NCI-H1105 treated with DMSO at 0.1 percent for 48 hours (cell line): ENCODE measurements at places on chromosomes 7 and 10.

DNA sequence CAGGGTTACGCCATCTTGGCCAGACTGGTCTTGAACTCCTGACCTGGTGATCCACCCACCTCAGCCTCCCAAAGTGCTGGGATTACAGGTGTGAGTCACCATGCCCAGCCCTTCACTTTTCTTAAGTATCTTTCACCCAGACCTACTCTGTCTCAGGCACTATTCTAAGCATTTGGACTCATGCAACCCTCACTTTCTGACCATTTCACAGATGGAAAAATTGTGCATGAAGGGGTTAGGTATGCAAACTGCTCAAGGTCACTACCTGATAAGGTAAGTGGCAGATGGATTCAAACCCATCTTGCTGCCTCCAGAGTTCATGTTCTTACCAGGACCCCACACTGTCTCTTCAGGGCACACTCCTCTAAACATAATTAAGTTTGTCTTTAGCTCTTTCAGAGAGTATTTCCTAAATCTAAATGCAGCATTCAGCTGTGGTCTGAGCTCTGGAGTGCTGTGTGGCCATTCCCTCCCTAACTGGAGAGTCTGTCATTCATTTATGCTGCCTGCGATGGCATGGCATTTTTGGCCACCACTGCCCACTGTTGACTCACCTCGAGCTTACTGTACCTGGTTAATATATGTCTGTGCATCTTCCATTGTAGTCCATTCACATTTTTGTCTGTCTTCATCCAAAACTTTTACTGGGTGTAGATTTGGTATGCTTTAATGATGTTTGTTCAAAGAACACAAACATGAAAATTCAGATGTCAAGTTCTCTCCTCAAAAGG is 88.4 kb downstream of the CCDC71L start:
- no peak for DNase-seq

- DNase-seq, result no peak
Observed at GRCh38 chr10:22655312-22655981, 58.9 kb downstream of the PIP4K2A start.

DNA sequence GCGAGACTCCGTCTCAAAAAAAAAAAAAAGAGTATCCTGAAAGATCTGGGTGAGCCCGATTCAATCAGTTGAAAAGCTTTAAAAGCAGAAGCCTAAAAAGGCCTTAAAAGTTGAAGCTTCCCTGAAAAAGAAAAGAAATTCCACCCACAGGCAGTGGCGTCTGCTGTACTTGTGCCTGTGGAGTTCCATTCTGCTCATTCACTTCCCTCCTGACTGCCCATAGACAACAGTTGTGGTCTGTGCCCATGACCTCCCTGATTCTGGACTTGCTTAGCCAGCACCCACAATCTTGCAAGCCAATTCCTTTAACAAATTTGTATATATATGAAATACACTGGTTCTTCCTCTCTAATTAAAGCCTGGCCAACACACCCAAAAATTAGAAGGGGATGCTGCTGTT is 141.7 kb downstream of the DLG5 start:
- no peak for DNase-seq

DNA sequence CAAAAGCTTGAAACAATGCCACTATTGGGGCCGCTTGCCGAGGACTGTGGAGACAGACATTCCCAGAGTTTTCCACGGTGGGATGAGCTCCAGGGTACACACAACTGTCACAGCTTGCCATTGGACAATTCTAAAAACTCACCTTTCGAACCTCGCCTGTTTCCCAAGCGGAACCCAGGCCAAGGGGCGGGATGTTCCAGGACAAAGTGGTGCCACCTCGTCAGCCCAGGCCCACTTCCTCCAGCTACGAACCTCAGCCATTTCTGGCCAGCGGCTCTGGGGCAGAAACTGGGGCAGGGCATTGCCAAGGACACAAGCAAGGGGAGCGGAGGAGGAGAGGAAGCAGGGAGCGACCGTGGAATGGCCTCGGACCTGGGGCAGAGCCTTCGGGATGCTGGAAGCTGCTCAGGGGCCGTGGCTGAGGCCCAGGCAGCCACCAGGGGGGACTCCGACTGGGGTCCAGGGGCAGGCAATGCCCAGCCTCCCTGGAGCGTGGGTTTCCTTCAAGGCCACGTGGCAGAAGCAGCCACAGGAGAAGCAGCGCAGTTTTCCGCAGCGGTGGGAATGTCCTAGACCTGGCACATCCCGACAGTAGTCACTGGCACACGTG is 44.7 kb upstream of the INSIG1 start:
- no peak for DNase-seq

- DNase-seq, result no peak
Observed at GRCh38 chr7:149883048-149883438, 9.3 kb downstream of the ATP6V0E2 start.

DNA sequence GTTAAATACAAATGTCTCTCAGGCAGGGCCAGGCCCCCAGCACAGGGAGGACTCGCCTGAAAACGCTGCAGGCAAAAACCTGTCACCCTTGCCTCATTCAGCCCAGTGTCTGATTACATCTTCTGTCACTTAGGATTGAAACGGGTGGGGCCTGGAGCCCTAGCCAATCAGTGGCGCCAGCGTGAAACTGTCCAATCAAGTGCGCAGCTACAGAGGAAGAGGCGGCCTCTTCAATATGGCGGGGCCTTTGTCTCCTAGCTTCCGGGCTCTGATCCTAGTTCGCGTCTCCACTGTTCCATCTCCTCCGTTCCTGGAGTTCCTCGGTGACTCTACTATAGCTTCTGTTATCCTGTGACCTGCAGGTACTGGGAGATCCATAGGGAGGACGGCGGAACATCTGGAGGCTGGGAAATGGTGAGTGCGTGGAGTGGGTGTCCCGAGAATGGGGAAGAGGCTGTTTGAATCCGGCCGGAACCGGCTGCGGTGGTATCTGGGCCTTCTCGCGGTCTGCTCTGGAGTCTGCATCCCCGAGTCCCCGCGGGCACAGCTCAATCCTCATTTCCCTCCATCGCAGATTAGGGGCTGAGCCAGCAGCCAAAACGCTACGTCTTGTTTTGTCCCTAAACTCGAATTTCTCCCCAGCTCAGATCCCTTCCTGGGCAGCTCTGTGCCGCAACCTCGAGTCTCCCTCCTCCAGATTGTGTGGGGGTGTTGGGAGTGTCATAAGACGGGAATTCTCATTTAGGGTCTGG is at the start of gene ZNF736:
Gene ZNF736 (plus strand): TSS at position 222 of the 752 bp plus-strand sequence. CDS start 190 bp downstream, at position 412.
- DNase-seq, result peak; percentile 96

DNA sequence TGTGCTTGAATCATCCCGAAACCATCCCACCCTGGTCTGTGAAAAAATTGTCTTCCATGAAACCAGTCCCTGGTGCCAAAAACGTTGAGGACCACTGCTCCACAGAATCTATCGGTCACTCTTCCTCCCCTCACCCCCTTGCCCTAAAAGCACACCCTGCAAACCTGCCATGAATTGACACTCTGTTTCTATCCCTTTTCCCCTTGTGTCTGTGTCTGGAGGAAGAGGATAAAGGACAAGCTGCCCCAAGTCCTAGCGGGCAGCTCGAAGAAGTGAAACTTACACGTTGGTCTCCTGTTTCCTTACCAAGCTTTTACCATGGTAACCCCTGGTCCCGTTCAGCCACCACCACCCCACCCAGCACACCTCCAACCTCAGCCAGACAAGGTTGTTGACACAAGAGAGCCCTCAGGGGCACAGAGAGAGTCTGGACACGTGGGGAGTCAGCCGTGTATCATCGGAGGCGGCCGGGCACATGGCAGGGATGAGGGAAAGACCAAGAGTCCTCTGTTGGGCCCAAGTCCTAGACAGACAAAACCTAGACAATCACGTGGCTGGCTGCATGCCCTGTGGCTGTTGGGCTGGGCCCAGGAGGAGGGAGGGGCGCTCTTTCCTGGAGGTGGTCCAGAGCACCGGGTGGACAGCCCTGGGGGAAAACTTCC is 784 bp upstream of the SERPINE1 start:
- peak; percentile 31 for DNase-seq

- DNase-seq, result no peak
Observed at GRCh38 chr7:121392277-121393004, 3.7 kb downstream of the FAM3C start.

DNA sequence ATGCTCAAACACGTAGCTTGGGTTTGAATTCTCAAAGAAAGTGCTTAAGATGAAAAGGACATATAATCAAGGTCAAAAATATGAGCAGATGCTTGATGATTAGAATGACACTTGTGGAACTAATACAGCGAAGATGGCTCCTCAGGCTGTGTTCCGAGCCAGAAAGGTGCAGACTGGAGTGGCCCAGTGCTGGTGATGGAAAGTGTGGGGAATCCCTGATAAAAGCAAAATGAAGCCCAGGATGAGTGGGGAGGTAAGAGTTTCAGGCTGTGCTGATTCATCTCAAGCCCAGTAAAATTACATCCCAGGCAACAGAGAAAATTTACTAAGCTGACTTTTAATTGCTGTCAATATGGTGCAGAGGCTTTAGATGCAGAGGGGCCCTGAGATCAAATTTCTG is 77.8 kb upstream of the IKZF1 start:
- DNase-seq, result no peak

GRCh38 chr10:112136486-112137153 is 46.9 kb downstream of the GPAM start:
- no peak for DNase-seq

DNA sequence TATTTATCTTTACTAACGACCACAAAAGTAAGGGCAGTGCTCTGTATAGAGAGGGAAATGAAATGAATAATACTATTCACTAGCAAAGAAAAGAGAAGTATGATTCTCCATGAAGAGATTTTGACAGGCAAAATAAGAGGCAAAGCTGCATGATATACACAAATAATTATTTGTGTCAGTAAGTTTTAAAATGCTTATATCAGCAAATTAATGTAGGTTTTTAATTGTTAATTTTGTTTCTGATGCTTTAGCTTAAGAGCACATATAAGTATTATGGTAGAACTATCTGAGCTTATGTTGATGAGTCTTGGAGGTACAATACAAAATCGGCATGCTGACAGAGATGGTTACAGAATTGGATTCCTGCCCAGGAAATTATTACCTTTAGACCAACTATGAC is 383.1 kb upstream of the VSTM2A start:
- DNase-seq, result no peak

GRCh38 chr10:95741807-95742467 is 14.0 kb upstream of the ENTPD1 start:
- peak; percentile 51 for DNase-seq

DNA sequence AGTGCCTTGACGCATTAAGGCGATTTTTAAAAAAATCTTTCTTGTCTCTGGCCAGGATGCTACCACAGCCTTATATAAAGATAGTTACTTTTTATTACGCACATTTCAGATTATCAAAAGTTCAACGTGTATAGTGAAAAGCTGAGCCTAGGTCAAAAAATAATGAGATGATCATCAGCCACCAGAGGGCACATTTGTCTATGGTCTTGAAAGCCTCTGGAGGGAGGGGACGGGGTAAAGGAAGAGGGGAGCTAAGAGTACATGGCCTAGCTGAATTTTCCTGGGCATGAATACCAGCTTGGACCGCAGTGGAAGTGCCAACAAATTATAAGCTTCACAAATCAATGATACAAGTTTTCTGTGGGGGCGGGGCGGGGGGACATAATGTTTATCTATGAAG is 285.9 kb upstream of the SMIM30 start:
- DNase-seq, result no peak

GRCh38 chr10:95388539-95388938 is 97.7 kb upstream of the PDLIM1 start:
- DNase-seq, result no peak

DNA sequence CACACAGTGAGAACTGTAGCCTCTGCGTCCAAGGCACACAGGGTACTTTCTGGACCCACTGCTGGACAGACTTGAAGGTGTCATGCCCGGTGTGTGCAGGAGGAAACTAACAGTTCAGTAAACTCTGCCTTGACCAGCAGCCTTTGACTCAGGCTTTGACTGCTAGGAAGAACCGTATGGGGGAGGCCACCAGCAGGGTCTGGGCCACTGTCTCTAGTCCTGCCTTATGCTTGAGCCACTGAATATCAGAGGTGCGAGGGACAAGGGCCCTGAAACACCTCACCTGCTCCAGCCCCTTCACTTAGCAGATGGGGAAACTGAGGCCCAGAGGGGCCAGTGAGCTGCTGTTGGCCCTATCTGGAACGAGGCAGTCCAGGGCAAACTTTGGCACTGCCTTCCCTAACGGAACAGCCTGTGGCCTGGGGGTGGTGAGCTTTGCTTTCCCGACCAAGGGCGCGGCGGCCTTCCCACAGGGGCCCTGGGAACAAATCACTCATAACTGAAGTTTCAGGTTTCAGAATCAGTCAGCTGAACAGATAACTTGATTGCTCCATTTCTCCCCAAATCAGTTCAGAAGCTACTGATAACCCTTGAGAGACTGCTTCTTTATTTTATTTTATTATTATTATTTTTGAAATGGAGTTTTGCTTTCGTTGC is 130.0 kb downstream of the FAM53B start:
- no peak for DNase-seq

- no peak for DNase-seq
Observed at GRCh38 chr7:158702944-158703343, 1.7 kb downstream of the NCAPG2 start.

DNA sequence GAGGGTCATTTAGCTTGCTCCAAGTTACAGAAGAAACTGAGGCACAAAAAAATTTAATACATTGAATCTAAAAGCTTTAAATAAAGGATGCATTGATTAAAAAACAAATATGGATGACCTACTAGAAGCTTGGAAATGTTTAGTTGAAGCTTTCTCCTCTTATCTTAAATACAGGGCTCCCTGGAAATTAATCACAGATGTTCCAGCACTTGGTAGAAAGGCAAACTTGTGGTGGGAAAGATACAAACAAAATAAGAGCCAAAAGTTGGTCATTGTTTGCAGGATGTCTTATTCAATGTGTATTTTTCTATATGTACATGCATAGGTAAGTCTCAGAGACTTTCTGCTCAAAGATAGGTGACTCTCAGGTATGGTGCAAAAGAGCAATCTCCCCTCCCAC is 40.7 kb upstream of the LYZL1 start:
- no peak for DNase-seq

- no peak for DNase-seq
Observed at GRCh38 chr10:11593612-11594011, 17.8 kb downstream of the USP6NL start.
